ENCODE measurements at places on chromosomes 2 and 18.
A peak's percentile ranks its signal among the peaks of the same experiment; 100 is the strongest.

DNA sequence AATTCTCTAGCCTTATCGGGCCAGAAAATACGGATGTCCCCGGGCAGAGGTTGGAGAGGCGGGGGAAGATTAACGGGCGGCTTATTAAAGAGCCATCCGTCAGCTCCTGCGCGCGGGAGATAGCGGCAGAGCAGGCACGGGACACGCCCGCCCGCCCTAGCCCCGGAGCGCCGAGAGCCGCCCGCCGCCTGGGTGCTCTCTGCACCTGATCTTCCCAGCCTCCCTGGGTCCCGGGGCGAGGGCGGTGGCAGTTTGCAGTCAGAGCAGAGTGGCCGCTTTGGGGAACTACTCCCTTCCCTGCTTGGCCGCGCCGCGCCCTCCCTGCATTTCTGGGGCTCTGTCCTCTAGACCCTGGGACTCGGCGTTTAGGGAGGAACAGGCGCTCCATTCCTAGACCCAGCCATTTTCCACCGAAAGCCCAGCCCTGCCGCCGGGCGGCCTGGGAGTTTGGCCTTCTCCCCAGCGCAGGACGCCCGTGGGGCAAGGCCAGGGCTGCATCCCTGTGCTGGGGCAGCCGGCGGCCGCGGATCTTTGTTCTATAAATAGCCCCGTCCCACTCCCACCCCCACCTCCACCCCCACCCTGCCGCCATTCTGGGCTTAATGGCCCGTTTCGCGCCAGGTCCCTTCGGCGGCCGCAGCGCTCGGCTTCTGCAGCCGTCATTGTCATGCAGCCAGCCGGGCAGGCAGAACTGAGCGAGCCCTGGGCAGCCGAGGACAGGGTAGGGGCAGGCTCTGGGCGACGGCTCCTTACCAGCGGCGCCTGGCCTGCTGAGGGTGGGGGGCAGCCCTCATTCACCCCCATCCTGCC is 6.6 kb downstream of the GAD1 start:
- DNase-seq = no peak

DNA sequence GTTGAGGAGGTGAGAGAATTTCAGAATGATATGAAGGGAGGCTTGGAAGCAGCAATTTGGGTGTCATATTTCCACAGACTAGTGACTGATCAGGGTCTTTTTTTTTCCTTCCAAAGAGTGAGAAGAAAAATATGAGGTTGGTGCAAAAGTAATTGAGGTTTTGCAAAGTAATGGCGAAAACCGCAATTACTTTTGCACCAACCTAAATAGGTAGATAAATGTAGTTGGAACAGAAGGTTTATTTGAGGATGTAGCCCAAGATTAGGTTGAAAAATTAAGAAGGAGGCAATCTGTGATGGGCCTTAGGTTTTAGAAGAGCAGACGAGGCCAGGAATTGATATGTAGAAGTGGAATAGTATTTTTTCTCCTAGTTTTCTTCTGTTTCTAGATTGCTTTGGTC is 7.8 kb upstream of the LTBP1 start:
- no peak for DNase-seq

GRCh38 chr2:136310797-136311603 is 193.1 kb upstream of the CXCR4 start:
- DNase-seq = peak; percentile 80

DNA sequence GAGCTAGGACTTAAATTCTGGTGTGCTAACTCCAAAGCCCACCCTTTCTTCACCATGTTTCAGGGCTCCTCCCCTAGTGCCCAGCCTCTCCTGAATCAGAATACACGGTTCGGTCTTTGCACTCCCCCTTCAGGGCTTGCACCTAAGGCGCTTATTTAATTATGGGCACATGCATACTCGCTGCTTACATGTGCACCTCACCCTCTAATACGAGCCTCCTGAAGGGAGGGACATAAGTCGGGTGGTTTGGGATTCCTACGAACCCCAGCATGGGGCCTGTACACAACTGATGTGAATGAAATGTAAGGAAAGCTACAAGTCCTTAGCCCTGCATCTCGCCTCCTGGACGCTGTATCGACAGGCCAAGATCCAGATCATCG is 435 bp downstream of the IFT172 start:
- DNase-seq = peak; percentile 16

GRCh38 chr2:197035002-197035401 is 108.5 kb upstream of the PGAP1 start:
- no peak for DNase-seq

DNA sequence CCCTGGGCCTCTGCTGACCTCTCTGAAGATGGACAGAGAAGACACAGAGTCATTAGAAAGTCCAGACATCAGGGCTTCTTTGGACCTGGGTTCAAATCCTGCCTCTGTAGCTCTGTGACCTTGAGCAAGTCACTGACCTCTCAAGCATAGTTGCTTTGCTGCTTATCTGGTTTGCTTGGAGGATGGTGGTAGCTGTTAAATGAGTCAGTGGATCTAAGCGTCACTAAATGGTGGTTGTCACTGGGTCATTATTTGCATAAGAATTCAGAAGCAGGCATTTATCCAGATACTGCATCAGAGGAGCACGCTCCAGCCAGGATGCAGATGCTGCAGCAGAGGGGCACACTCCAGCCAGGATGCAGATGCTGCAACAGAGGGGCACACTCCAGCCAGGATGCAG is 229.2 kb downstream of the GLI2 start:
- no peak for DNase-seq
